ENCODE measurements at places on chromosomes 5 and 9.

GRCh38 chr9:26311463-26311995 is 581.1 kb downstream of the CAAP1 start:
- DNase-seq, result no peak

- no peak for DNase-seq
These were observed 66.0 kb downstream of the TBCA start for GRCh38 chr5:77709993-77710685.

GRCh38 chr9:6133346-6134063 is 82.1 kb upstream of the IL33 start:
- no peak for DNase-seq

- no peak for DNase-seq
These were observed 82.7 kb upstream of the ORM1 start for GRCh38 chr9:114240216-114240615.

DNA sequence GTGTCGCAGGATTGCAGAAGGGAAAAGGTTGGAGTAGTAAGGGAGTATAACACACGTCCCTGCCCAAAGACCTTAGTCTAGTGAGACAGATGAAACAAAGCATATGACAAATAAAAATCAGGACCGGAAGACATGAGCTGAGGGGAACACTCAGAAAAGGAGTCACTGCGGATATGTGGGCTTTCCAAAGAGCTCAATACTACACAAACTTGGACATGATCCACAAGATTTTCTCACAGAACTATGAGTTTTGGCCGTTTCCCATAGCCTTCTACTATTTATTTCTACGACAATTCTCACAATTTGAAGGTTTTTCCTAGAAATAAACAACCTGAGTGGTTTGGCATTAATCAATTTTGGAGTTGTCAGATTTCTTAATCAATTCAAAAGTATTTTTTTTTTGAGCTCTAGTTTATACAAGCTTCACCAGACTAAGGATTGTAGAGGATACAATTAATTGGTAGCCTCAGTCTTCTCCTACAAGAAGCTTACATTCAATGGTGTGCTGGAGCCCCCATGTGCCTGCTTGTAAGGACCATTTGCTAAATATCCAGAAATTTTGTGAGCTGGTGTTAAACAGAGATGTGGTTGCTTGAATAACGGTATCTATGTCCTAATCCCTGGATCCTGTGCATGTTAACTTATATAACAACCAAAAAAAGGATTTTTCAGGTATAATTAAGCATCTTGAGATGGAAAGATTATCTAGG is 91.4 kb downstream of the ADAMTS12 start:
- no peak for DNase-seq

- no peak for DNase-seq
These were observed 26.4 kb upstream of the CMYA5 start for GRCh38 chr5:79663212-79663611.

- DNase-seq, result no peak
These were observed 29.9 kb downstream of the HSPA4 start for GRCh38 chr5:133081703-133082102.

- DNase-seq, result no peak
These were observed 1127.5 kb downstream of the TAF11L14 start for GRCh38 chr5:18761801-18762200.

GRCh38 chr5:4058899-4059298 is 463.3 kb downstream of the IRX1 start:
- DNase-seq, result no peak

DNA sequence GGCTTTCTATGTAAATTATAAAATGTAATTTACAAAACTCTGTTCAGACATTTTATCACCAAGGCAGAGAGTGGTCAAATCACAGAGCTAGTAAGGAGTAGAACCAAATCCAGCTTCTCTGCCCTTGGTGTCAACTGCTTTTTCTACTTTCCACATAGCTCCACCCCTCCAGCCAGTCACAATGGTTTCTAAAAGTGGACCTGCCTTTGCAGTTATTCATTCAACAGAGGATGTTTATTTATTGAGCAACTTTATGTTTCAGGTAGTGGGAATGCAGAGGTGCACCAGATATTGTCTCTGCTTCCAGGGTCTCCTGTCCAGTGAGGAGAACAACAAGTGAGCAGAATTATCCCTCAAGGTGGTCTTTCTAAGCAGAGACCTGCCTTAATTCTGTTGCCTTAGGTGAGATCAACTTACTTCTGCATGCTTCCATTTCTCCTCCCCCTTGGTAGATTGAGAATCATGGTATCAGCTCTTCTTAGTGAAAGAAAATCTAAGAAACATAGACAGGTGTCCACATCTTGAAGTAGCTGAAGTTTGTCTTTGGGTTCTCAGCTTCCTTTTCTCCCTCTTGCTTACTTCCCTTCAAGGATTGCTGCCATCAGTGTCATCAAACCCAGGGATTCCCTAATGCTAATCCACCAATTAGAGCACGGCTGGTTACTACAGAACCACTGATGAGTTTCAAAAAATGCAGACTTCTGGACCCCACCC is 17.2 kb upstream of the PDCD1LG2 start:
- DNase-seq, result no peak

GRCh38 chr9:120136696-120137095 is 443.3 kb downstream of the CDK5RAP2 start:
- no peak for DNase-seq

DNA sequence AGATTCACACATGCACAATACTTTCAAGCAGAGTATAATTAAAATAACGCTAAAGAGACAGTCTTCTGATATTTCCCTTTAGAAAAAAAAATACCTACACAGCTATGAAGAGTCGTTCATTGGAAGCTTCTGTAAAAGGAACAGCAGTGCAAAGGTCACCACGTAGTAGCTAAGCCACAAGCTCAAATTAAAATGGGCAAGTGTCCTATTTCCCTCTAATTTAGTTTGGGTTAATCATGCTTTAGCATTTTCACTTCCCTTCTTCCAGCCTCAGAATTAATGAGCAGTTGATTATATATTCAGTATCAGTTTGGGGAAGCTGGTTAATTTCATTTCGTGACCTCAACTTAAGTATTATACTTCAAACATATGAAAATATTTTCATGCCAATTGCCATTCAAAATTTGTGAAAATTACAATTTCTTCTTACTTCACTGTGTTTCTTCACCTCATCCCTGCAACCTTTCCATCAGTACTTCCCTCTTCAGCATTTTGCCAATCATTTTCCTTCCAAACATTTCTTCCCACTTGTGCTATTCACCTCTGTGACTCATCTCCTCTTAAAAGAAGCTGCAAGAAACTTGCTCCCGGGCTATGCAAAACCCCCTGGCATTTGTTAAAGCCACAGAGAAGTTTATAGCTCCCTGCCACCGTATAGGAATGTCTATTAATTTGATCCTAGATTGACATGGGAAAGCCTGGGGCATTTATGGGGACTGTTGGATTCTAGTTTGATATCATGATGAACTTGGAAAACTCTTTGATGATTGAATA is 83.0 kb downstream of the DMRTA1 start:
- DNase-seq, result no peak

GRCh38 chr9:89473762-89474469 is 24.0 kb downstream of the SEMA4D start:
- DNase-seq, result no peak

GRCh38 chr5:859798-860296 is 9.1 kb upstream of the ZDHHC11 start:
- DNase-seq, result no peak

DNA sequence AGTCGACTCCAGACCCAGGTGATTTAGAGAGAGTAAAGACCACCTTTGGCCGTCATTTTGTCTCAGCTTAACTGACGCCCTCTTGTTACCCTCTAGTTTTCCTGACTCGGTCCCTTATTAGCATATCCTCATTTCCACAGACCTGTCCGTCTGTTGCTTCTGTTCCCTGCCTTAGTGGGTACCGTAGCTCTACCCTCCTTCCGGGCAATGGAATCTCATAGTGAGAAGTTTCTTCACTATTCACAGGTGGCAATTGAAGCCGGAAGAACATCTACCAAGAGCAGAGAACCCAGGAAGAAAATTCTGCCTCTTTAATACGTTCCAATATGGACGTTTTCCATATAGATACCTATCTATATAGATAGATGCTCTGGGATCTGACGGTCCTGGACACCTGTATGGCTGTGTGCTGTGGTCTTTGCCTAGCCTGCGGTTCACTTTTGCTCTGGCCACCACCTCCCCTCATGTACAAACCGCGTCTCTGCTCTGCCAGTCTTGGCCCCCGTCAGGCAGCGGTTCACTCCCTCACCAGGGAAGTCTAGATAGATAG is 652 bp upstream of the TMEM161B start:
- no peak for DNase-seq

DNA sequence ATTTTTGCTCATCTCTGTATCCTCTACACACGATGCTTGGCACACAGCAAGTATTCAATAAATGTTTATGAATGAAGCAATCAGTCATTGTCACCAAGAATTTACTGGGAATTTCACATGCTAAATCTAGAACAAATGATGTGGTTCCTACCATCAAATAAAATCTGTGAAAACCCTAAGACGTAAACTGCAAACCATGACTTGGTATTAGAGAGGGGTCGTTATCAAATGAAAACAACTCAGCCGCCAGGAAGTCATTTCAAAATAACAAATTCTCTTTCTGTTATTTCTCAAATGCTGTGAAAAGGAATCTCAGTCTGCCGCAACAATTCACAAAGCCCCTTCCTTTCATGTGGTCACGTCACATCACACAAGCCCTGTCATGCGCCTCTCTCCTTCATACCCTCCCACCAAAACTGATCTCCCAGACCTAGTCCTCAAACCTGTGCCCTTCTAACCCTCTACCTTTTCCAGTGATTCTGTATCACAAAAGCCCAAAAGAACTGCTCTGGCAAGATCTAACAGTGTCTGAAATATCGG is 173.6 kb downstream of the DEPDC1B start:
- no peak for DNase-seq

DNA sequence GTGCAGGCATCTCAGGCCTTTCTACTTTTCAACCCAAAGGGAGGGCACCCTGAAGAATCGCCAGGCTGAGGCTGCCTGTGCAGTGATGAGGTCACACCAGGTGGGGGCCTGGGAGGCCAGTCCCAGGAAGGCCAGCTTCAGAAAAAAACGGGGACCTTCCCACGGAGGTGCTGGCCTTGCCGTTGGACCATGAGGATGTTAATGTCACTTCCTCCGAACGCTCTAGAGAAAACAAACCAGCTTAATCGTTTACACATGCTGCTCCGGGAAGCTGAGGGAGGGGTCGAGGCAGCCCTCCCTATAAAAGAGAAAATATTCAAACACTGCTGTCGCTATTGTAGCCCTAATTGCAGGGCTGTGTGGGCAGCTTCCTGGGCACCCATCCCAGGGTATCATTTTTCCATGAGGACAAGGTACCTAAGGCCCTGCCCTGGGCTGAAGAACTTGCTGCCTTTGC is 27.0 kb downstream of the PTGES start:
- DNase-seq, result no peak

GRCh38 chr5:43514471-43514815 is 505 bp downstream of the C5orf34 start:
- no peak for DNase-seq

GRCh38 chr5:31459594-31459993 is 72.3 kb downstream of the DROSHA start:
- no peak for DNase-seq

DNA sequence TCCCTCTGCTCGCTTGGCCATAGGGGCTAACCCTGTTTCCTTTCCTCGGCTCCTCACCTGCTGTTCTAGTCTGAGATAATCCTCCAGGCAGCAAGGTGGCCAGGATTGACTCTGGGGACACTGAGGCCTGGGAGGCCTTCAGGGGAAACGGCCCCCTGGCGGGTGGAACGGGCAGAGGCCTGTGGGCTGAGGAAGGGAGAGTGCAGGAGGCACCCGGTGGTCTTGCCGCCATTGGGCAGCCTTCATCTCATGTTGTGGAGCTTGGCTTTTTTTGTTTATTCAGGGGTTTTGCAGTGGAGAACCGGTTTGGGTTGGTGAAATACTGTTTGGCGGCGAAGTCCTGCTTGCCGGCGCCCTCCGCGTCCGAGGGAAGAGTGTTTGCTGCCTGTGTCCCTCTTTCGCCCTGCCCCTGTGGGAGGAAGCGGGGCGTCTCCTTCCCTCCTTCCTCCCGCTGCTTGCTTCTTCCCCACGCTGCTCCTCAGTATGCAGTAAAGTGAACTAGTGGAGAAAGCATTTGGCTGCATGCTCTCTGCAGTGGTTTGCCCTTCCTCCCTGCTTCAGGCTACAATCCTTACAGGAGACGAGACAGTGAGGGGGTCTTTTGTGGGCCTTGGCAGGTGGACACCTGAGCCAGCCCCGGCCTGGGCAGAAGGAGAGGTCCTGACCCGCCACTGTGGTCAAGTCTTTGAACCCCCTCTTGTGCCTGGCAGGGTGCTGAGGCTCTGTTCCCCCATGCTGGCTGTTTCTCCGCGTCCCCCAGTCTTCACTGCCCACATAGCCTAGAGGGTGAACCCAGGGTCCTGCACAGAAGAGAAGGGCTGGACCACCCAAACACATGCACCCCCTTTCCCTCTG is 30.8 kb upstream of the PRDM12 start:
- DNase-seq, result no peak

- no peak for DNase-seq
These were observed 5.0 kb upstream of the PTGER4 start for GRCh38 chr5:40674661-40675235.

GRCh38 chr9:96029722-96030530 is 154.4 kb downstream of the ERCC6L2 start:
- DNase-seq, result no peak

DNA sequence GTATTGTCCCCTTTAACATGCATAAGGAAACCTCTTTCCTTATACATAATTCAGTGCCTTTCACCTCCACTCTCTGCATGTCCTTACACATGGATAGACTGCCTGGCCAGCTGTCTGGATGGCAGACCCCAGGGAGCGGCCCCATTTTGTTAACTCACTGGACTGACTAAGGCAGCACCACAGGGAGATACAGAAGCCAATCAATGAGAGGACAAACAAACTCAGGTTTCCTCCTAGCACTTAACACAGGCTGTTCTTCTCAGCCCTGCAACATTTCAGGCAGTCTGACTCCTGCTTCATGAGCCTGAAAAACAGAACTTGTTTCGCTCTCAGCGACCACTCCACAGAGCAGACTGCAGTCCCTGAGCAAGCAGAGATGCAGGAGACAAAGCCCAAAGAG is 135.4 kb upstream of the RASEF start:
- DNase-seq, result no peak

DNA sequence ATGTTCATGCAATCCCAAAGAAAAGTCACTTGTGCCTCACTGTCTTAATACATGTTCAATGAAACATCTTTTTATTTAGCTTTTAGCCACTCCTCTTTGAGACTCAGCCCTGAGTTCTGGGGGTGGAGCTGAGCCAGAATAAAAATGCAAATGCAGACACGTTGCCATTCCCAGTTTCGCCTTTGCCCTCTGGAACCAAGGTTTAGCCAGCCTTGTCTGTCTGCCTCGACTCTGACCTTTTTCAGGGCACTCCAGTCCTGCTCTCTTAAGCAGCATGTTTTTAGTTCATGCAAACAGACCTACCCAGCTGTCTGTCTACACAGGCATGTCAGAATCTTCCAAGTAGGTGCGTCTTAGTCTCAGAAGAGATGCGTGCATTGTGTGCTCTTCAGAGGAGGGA is 82.2 kb upstream of the RANBP3L start:
- DNase-seq, result no peak

DNA sequence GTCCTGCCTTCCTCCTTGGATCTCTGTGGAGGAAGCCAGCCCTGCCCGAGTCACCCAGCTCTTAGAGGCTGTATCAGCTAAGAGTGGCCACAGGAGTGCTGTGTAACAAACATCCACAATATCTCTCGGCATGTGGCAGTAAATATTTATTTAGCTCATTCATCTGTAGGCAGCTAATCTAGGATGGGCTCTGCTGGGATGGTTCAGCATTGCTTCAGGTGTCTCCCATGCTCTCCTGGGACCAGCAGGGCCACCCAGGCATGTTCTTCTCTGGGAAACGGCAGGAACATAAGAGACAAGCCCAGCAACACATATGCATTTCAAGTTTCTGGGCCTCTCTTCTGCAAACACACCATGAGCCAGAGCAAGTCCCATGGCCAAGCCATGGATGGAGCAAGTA is 56.1 kb downstream of the HRH2 start:
- DNase-seq, result no peak

All from cortex of kidney (tissue), 1 donor.